LoVo (cell line): ENCODE measurements at places on chromosomes 2 and 18.

DNA sequence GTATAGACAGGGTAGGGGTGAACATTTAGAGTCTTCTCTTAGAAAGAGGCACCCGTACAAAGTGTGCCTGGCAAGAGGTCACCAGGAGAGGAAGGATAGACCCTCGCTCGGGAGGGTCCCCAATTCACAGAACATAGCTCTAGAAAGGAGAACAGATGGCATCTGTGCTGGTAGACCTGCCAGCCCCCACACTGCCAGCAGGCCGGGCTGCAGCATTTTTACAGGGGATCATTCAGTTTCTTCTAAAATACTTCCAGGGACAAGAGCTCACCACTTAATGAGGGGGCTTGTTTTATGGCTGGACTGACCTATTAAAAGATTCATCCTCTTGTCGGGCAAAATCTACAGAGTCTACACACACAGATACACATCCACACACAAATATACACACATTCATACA, 149.9 kb downstream of the SEPTIN10 start:
- no peak for DNase-seq

DNA sequence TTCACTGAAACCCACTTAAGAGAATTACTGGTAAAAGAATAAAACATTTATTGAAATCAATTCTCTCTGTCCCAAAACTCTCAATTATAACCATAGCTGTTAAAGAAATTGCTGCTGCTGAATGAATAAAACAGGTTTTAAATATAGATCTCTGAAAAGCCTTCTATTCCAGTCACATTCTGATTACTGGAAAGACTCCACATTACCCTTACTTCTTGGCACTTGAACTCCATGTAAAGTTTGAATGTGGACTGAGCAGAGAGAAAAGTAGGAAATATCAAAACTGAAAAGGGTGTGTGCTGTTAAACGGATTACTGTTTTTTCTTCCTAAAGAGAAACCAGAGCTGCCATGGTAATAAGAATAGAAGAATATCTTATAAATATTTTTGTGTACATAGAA, 655.3 kb upstream of the SETBP1 start:
- no peak for DNase-seq

- no peak for DNase-seq
Observed at GRCh38 chr2:68637047-68637446, 6.3 kb upstream of the PROKR1 start.

DNA sequence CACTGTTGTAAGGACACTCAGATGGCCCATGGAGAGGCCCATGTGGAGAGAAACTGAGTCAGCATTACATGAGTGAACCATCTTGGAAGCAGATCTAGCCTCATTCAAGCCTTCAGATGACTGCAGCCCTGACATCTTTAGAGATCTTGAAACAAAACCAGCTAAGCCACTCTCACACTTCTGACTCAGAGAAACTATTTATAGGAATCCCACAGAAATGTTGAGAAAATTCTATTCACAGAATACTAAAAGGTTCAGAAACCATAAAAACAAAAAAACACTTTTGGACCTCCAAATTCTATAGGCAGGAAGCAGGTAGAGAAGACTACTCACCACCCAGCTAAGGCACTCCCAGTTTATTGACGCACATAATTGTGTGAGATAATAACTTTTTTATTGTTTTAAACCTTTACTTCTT, 8.7 kb downstream of the TMEM169 start:
- no peak for DNase-seq

GRCh38 chr2:136322428-136322827, 204.5 kb upstream of the CXCR4 start:
- DNase-seq: no peak

DNA sequence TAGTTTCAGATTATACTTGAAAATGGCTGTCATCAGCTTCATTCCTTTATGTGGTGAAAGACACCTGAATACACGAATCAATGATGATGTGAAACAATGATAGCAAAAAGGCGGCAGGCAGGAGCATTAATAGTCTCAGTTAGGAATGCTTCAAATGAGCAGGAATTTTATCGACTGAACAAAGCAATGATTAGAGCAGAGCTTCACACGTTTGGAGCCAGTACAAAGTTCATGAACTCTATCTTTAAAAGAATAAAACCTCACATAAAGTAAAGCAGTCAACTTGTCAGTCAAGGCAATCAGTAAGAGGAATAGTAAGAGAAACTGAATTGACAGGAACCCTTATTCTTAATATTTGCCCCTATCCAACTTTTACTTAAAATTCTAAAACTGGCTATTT, 78.4 kb upstream of the SERTAD2 start:
- no peak for DNase-seq

- DNase-seq: no peak
Observed at GRCh38 chr2:228066126-228066798, 115.2 kb downstream of the SPHKAP start.

DNA sequence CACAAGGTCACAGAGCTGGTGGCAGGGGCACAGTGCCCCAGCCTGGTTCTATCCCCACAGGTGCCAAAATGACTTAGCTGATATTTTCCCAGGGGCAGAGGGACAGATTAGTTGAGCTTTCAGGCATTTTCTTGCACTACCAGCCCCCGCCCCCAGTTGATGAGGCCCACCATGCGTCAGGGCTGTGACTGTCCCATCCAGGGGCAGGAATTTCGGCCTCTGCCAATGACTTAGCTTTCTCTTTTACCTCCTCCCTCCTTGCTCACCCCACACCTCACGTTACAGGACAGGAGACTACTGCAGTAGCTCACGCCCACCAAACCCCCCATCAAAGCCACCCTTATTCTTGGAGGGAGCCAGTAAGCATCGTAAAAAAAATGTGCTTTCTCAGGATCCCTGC, 31.5 kb downstream of the MRO start:
- no peak for DNase-seq

DNA sequence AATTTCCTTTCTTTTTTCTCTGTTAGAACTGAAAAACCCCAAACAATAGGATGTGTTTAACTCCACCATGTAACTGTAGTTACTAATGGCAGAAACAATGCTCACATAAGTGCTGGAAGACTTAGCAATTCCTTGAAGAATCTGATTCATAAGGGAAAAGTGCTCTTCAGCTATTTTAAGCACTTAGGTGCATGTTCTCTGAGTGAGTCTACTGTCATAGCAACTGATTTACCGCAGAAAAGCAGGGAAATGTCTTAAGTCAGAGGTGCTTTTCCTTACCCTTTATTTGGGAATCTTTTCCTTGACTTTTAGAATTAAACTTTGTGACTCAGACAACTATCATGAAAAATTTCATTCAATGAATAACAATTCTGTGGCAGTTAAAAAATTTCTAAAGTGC, 65.4 kb upstream of the NABP1 start:
- DNase-seq: no peak

DNA sequence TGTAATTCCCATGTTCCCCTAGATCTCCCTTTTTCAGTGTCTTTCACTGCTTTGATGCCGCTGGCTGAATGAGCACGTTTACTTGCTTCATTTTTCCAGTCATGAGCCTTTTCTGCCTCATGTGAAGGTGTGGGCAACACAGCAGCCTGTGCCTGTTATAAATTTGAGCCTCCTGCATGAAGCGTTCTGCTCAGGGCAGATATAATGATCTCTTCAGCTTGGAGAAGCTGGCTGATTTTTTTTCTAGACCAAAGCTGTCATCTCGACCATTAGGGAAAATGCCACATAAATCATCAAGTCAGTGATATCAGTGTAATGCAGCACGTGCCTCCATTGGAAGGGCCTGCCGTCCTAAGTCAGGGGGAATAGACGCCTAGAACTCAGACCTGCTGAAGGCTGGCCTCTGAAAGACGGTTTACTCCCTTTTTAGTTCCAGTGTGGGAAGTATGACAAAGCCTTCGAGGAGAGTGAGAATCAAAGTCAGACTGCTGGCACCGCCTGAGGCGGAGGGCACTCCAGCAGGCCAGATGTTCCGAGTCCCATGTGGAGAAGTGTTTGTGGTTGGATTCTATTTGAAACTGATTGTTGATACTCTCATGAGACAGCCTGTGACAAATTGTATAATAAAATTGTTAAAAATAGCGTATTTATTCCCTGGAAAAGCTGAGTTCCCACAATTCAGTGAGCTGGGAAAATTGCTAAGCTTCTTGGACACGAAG, 196.5 kb downstream of the MYO1B start:
- no peak for DNase-seq

- DNase-seq: peak; percentile 16
Observed at GRCh38 chr2:120287183-120288015, 34.7 kb downstream of the RALB start.

GRCh38 chr18:73742957-73743356, 404.7 kb downstream of the FBXO15 start:
- DNase-seq: no peak

DNA sequence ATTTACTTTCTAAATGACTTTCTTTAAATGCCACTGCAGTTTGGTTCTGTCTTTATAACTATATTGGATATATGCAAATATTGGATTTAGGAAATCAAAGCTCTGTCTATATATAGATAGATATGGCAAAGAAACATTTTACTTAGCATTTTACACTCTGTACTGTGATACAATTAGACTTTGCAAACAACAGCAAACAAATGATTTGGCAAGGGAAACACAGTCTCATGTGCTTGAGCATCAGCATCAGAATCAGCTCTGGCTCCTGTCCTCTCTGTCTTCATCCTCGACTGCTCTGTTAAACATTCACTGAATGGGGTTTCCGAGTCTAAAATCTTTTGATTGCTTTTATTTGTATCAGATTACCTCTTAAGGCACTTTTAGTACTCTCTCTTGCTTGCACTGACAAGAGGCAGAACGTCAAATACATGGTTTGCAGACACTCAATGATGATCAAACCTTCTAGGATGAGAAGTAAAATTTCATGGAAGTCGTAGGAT, 176.8 kb upstream of the LRP1B start:
- DNase-seq: no peak

DNA sequence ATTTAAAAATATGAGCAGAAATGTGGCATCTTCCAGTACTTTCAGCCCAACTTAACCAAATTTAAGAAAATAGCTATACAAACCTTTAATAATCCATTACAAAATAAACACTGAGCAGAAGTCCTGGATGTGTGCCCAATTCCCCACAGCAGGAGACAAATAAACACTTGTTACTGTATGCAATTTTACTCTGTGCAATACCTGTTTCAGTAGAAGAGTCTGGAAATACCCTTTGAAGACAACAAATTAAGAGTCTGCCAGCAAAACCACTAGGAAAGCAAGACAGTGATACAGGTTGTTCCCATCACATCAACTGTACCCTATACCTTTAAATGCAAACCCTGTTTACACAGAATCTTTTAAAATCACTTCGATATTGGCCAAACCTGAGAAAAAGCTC, 41.4 kb upstream of the RNU4ATAC start:
- no peak for DNase-seq

- DNase-seq: no peak
Observed at GRCh38 chr2:220279840-220280239, 652.4 kb downstream of the SLC4A3 start.

- DNase-seq: no peak
Observed at GRCh38 chr2:72212486-72212855, 64.8 kb upstream of the CYP26B1 start.

DNA sequence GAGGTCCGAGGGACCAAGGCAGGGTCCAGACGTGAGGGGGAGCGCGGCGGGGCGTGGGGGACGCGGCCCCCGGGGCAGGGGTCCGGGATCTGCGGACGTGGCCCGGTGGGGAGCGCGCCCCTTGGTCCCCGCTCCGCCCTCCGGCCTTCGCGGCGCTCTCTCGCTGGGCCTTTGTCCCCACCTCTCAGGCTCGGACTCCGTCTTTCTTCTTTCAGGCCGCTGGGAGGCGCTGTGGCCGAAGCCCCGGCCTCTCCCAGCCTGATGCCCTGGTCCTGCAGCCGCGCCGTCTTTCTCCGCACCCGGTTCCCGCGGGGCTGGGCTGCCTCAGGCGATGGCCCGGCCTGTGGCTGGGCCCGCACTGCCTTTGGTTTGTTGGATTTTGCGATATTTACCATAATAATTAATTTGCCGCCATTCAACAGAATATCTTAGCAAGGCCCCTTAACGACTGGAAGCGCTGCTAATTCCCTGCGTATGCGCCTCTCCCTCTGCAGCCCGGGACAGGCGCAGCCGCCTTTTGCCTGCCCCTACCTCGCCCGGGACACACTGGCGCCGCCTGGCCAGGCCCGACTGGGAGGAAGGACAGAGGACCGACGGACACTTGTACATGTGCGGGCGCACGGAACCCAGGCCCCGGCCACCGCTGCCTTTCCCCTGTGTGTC, 10.8 kb downstream of the SIX3 start:
- peak; percentile 23 for DNase-seq

GRCh38 chr2:161915121-161915520, 158.9 kb downstream of the DPP4 start:
- no peak for DNase-seq

GRCh38 chr2:209977386-209978239, 24.8 kb upstream of the RPE start:
- peak; percentile 47 for DNase-seq

DNA sequence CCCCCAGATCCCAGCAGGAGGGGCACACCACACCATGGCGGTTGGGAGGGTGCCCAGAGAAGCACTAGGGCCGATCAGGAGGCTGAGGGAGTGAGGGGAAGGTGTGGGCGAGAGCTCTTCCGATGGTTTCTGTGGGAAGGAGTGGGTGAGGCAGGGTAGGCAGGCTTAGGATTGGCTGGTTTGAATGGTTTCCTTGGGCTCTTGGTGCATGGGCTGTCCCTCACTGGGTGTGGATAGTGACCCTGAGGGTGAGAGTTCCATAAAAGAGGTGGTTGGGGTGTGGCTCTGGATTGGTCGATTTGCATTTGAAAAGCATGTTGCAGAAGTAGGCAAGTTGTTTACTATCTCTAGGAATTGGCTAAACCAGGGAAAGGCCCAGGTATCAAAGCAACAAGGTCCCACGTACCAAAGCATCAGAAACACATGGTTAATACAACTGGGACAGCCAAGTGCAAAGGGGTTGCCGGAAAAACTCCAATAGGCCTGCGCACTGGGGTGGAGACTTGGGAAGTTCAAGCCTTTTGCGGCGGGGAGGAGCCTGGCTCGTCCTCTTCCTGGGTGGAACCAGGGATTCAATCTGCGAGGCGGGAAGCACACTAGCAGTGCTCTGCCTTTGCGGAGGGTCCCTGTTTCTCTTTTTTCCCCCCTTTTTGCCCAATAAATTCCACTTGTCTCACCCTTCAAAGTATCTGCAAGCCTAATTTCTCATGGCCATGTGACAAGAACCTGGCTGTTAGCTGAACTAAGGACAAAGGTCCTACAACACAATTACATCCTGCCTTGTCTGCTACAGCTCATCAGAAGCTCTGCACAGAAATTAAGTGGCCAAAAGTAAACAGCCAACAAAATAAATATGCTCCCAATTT, 43.2 kb downstream of the IL1R2 start:
- no peak for DNase-seq

DNA sequence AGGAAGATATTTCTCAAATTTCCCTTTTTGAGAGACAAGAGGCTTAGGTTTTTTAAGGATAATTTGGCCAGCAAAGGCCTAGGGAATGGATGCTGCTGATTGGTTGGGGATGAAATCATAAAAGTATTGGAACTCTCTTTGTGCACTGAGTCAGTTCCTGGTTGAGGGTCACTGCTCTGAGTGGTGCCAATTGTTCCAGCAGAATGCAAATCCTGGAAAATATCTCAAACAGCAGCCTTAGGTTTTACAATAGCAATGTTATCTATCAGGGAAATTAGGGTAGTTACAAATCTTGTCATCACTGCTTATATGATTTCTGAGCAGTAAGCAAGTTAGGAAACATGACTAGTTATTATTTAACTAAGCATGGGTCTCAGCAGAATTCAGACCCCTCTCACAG, 96.2 kb downstream of the RAD51AP2 start:
- DNase-seq: no peak
